Lower lobe of right lung (tissue), 2 donors: ENCODE measurements at places on chromosomes 4 and X. TPM values are rescaled to one million over a fixed set of nuclear protein-coding genes. Genes with fewer than 3 reads are reported as not detected.

GRCh38 chr4:15610855-15611254 is 44.3 kb downstream of the FBXL5 start:
- H3K36me3 ChIP-seq, result peaks cover 23% of the 10 kb centered on the region
- no peaks in the 10 kb centered on the region for H3K27me3 ChIP-seq
- no peak for DNase-seq
- H3K4me3 ChIP-seq, result no peak overlapping the region
- H3K27ac ChIP-seq, result no peak overlapping the region

GRCh38 chrX:99445336-99445735 is 964.7 kb downstream of the PCDH19 start:
- no peaks in the 10 kb centered on the region for H3K4me1 ChIP-seq
- H3K27me3 ChIP-seq, result no peaks in the 10 kb centered on the region
- no peak overlapping the region for H3K27ac ChIP-seq

Gene MAGEA8
- total RNA-seq, result not detected

DNA sequence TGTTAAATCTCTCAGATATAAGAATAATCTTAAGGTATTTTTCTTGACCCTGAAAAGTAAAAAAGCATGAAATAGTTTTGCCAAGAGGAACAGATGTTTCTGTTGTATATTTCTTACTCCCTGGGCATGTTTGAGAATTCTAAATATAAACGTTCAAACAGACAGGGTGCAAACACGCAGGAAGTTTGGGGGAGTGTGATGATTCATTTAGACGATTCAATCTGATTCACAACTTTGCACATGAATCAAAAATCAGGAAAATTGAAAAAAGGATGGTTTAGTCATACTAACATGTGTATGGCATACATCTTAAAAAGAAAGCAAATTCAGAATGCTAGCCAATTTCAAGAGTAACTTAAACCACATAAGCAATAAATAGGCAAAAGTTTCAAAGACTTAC is 340.3 kb upstream of the GRID2 start:
- H3K27ac ChIP-seq, result no peak overlapping the region
- no peaks in the 10 kb centered on the region for H3K27me3 ChIP-seq
- DNase-seq, result no peak
- no peaks in the 10 kb centered on the region for H3K4me1 ChIP-seq

GRCh38 chr4:16597845-16598596 is 300.4 kb downstream of the LDB2 start:
- no peak overlapping the region for H3K27ac ChIP-seq
- H3K36me3 ChIP-seq, result no peaks in the 10 kb centered on the region
- H3K4me3 ChIP-seq, result no peak overlapping the region
- no peaks in the 10 kb centered on the region for H3K27me3 ChIP-seq

- no peaks in the 10 kb centered on the region for H3K27me3 ChIP-seq
- H3K27ac ChIP-seq, result no peak overlapping the region
- H3K4me3 ChIP-seq, result no peak overlapping the region
- no peak for DNase-seq
- H3K36me3 ChIP-seq, result no peaks in the 10 kb centered on the region
Observed at GRCh38 chr4:105911426-105911825, 16.2 kb downstream of the NPNT start.

- H3K27me3 ChIP-seq, result no peaks in the 10 kb centered on the region
- no peak for DNase-seq
Observed at GRCh38 chrX:95056901-95057300, 1382.9 kb downstream of the FAM133A start.

DNA sequence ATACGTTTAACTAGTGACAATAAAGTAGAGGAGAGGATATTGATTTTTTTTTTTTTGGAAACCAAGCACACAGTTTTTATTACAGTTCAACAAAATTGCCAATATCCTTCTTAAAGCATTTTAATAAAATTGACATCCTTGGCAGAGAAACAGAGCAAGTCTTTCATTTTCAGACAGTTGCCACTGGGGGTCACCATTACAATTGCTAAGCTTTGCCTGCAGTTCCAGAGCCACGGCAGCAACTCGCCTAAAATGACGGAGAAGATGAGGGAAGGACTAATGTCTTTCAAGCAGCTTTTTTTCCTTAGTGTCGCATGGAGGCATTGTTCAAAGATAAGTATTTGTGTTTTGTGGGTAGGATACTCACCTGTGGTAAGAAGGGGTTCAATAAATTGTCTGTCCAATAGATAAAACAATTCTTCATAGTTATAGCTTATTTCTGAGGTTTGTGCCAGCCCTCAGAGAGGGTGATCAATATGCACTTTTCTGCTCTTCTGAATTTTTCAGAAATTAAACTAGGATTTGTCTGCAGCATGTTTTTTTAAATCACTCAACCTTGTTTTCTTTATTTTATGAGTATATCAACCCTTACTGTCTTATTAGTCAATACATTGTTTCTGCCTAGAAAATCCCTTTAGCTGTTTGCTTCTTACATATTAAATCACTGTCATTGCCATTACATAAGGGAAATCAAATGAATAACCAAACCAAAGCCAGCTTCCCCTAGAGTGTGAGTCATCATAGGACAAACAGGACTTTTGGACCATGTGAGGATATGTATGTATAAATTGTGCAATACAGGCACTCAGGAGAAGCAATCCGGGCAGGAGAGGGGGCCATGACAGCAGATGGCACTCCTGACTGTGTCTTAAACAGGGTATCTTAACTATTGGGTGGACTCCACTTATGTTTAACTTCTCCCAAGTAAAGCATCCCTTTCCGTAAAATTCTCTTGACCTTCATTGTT is 508.1 kb upstream of the ARX start:
- no peak overlapping the region for H3K27ac ChIP-seq
- H3K4me1 ChIP-seq, result no peaks in the 10 kb centered on the region
- H3K27me3 ChIP-seq, result no peaks in the 10 kb centered on the region
- no peaks in the 10 kb centered on the region for H3K36me3 ChIP-seq
- H3K4me3 ChIP-seq, result no peak overlapping the region

DNA sequence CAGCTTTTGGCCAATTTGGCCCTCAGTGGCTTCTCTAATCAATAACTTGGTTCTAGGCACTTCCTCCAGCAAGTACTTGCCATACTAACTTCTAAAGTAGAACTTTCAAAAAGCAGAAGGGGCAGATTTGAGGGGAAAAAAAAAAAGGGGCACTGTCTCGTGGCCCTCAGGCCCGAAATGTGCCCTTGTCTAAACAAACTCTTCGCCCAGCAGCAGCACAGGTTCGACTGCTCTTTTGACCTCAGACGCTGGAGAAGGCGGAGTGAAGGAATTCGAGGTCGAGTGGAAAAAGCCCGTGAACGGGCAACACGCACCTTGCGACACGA is 775 bp downstream of the GRPEL1 start:
- peak overlapping the region; percentile 92 for H3K27ac ChIP-seq
- H3K36me3 ChIP-seq, result peaks cover 30% of the 10 kb centered on the region
- DNase-seq, result no peak
- peaks cover 33% of the 10 kb centered on the region for H3K4me1 ChIP-seq
- H3K27me3 ChIP-seq, result no peaks in the 10 kb centered on the region

DNA sequence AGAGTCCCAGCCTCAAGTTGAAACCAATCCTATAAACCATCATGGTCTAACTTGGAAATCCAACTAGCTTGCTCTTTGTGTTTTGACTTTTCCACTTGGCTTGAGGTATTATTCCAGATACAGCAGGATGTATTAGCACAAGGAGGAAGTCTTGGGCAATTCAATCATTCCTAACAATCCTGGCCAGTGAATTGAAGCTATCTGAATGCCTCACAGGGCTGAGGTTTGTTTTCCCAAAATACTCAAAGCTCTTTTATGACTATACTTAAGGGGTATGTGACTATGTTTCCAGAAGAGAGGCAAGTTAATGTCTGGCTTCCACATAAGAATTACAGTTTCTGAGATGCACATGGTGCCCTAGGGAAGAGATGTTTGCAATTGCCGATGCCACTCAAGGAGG is 66.8 kb upstream of the SH3RF1 start:
- no peak overlapping the region for H3K4me3 ChIP-seq
- no peaks in the 10 kb centered on the region for H3K36me3 ChIP-seq
- no peak for DNase-seq
- H3K27me3 ChIP-seq, result no peaks in the 10 kb centered on the region
- H3K4me1 ChIP-seq, result no peaks in the 10 kb centered on the region
- no peak overlapping the region for H3K27ac ChIP-seq

Gene DMRTC1
- total RNA-seq, result not detected

Gene MAGEB2
- total RNA-seq, result not detected

DNA sequence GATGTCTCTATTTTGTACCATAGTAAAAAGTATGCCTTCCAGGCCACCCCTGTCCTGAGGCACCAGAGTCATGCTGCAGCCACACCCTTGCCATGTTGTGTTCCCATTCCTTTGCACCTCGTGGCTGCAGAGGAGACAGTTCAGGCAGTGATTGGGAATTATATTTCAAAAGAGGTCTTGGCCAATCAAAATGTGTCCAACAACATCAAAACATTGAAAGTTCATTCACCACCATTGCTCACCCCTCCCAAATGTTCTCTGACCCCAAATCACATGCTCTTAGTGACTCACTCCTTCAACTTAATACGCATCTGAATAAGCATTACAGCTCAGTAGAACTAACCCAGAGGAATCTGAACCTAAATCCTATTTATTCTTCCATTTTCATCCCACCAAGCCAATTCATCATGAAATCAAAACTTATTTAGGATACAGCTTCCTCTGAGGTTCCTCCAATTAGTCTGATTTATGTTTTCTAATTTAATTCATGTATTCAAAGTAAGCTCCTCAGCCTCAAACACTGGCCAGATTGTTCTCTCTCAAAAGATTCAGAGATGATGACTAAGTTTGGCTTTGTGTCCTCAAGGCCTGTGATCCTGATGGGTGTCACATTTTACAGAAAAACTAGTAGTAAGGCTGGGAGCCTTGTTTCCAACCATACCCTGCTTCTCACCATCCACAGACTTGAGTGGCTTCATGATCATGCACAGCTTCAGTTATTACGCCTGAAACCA is 323.2 kb upstream of the INTU start:
- H3K27ac ChIP-seq, result no peak overlapping the region
- no peaks in the 10 kb centered on the region for H3K4me1 ChIP-seq
- no peaks in the 10 kb centered on the region for H3K36me3 ChIP-seq
- DNase-seq, result no peak
- no peak overlapping the region for H3K4me3 ChIP-seq
- H3K27me3 ChIP-seq, result no peaks in the 10 kb centered on the region

Gene GPAT3
- total RNA-seq, result 5.9 TPM

Gene SPACA5
- total RNA-seq, result not detected

DNA sequence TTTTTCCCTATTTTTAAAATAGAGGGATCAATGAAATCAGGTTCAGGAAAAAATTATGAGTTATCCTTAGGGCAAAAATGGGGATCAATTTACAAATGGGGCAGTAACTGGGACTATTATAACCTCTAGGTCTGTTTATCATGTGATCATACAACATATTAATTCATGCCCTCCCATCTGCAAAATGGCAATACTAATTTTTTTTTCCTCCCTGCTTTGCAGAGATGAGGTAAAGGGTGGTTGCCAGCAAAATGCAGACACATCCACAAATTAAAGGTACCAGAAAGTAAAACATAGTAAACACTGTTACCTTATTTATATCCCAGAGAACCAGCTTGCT is 467 bp downstream of the HSD17B11 start:
- peaks cover under 1% of the 10 kb centered on the region for H3K36me3 ChIP-seq

GRCh38 chr4:89712141-89712540 is 124.8 kb downstream of the SNCA start:
- no peak overlapping the region for H3K4me3 ChIP-seq
- H3K27ac ChIP-seq, result no peak overlapping the region
- H3K4me1 ChIP-seq, result no peaks in the 10 kb centered on the region
- H3K27me3 ChIP-seq, result no peaks in the 10 kb centered on the region

Gene POLN
- 2.2 TPM for total RNA-seq

- no peaks in the 10 kb centered on the region for H3K27me3 ChIP-seq
- H3K36me3 ChIP-seq, result no peaks in the 10 kb centered on the region
- no peak overlapping the region for H3K4me3 ChIP-seq
- no peak for DNase-seq
Observed at GRCh38 chr4:12207396-12207795, 778.7 kb upstream of the HS3ST1 start.

- H3K4me3 ChIP-seq, result no peak overlapping the region
Observed at GRCh38 chrX:72125331-72126047, 6.2 kb downstream of the RTL5 start.

- no peak overlapping the region for H3K4me3 ChIP-seq
- no peaks in the 10 kb centered on the region for H3K27me3 ChIP-seq
- DNase-seq, result no peak
- H3K36me3 ChIP-seq, result no peaks in the 10 kb centered on the region
- no peak overlapping the region for H3K27ac ChIP-seq
Observed at GRCh38 chrX:118016422-118016821, 100.2 kb downstream of the KLHL13 start.

Gene TREX2
- total RNA-seq, result 0.80 TPM

DNA sequence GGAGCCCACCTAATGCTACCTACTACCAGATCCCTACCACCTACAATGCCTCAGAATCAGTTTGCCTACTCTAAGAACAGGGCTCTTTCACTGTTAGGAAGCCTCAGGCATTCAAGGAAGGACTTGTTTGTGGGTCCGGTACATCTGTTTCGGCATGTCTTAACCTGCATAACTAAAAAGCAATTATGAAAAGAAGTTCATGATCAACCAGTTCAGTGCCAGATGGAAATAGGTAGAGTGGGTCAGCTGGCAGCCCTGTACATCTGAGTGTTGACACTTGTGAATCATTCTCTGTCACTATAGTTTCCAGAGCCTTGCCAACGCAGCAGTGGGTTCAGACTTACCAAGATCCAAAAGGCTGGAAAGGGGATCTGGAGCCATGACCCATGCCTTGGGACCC is 3.3 kb downstream of the TMEM185A start:
- H3K27ac ChIP-seq, result no peak overlapping the region
- no peak for DNase-seq
- H3K27me3 ChIP-seq, result no peaks in the 10 kb centered on the region
- H3K4me1 ChIP-seq, result no peaks in the 10 kb centered on the region

- DNase-seq, result no peak
- no peaks in the 10 kb centered on the region for H3K36me3 ChIP-seq
- no peak overlapping the region for H3K27ac ChIP-seq
- no peak overlapping the region for H3K4me3 ChIP-seq
- H3K4me1 ChIP-seq, result no peaks in the 10 kb centered on the region
Observed at GRCh38 chrX:123475068-123475724, 257.7 kb downstream of the THOC2 start.

DNA sequence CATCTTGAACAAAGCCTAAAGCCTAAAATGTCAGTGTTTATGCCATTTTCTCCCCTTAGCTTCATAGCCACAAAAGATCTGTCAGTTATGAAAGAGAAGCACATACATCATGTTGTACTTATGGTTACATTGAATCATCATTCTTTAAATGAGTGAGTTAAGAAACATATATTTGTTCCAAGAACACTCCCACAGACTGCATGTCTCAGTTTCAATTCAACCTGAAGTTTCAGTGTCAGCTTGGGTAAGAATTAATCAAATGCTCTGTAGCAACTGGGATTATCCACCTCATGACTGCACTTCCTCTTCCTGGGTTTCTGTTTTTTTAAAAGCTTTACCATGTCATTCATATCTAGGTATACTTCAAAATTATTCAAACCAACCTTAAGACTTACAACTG is 3.9 kb upstream of the TMPRSS11B start:
- H3K4me1 ChIP-seq, result no peaks in the 10 kb centered on the region
- H3K36me3 ChIP-seq, result no peaks in the 10 kb centered on the region
- H3K27ac ChIP-seq, result no peak overlapping the region
- DNase-seq, result no peak
- no peaks in the 10 kb centered on the region for H3K27me3 ChIP-seq

- DNase-seq, result no peak
- no peaks in the 10 kb centered on the region for H3K27me3 ChIP-seq
- H3K27ac ChIP-seq, result no peak overlapping the region
- no peaks in the 10 kb centered on the region for H3K36me3 ChIP-seq
- peaks cover 28% of the 10 kb centered on the region for H3K4me1 ChIP-seq
Observed at GRCh38 chr4:156774422-156774821, 197.2 kb downstream of the PDGFC start.
